ENCODE measurements at places on chromosomes 3 and 15.

GRCh38 chr3:350871-351371 is 154.4 kb downstream of the CHL1 start:
- no peak for DNase-seq

DNA sequence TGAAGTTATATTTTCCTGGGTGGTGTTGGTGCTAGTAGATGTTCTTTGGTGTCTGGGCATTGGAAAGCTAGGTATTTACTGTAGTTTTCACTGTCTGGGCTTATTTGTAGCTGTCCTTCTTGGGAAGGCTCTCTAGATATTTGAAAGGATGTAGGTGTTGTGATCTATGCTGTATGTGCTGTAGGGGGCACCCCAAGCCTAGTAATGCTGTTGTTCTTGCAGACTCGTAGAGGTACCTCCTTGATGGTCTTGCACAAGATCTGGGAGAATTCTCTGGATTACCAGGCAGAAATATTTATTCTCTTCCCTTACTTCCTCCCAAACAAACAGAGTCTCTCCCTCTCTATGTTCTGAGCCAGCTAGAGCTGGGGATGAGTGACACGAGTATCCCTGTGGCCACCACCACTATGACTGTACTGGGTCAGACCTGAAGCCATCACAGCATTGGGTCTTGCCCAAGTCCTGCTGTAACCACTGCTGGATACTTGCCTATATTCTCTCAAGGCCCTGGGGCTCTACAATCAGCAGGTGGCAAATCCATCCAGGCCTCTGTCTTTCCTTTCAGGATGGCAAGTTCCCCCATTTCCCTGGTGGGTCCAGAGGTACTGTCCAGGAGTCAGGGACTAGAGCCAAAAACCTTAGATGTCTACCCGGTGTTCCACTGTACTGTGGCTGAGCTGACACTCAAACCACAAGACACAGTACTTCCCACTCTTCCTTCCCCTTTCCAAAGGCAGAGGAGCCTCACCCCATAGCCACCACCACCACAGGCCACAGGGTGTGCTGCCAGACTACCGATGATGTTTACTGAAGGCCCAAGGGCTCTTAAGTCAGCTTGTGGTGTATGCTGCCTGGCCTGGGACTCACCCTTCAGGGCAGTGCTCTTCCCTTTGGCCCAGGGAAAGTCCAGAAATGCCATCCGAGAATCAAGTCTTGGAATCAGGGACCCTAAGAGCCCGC is 195.2 kb upstream of the DPPA4 start:
- DNase-seq = peak; percentile 42

DNA sequence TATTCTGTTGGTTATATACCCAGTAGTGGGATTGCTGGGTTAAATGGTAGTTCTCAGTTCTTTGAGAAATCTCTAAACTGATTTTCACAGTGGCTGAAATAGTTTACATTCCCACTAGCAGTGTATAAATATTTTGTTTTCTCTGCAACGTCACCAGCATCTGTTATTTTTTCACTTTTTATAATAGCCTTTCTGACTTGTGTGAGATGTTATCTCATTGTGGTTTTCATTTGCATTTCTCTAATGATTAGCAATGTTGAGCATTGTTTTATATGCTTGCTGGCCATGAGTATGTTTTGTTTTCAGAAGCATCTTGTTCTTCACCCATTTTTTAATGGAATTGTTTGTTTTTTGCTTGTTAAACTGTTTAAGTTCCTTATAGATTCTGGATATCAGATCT is 612.7 kb upstream of the SGO1 start:
- no peak for DNase-seq

- DNase-seq = no peak
These were observed 53.6 kb downstream of the LMCD1 start for GRCh38 chr3:8555113-8555661.

- no peak for DNase-seq
These were observed 2.4 kb downstream of the TRPM1 start for GRCh38 chr15:31098953-31099740.

DNA sequence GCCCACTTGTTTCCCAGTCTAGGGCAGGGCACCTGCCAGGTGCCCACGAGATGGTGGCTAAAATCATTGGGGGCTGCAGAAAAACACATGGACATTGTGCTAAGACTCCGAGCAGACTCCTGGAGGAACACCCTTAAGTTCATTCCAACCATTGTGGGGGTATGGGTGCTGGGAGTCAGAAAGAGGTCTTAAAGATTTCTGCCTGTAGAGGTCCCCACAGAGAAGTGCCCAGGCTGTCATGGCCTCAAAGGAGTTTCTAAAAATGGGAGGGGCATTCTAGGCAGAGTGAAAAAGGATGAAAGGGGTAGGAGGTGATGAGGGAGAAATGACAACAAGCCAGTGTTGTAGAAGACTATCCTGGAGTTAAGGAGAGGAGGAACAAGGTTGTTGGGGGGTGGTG is 17.1 kb downstream of the RBP1 start:
- DNase-seq = no peak

DNA sequence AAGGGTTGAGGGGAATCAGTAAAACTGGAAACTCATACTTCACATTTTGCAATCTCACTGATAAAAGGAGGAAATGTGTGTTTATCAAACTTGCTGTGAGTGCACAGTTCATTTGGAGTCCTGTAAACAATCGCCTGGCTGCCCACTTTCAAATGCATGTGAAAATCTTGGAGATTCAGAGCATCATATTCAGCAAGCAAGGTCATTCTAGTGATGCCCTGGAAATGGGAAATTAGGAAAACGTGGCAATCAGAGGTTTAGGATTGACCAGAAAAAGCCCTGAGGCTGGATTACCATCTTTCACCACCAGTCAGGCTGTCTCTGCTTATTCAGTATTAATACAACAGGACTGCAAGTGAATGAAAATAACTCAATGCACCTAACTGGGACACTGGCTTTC is 23.9 kb downstream of the DPH6 start:
- no peak for DNase-seq

Measured in activated CD8-positive, alpha-beta memory T cell treated with anti-CD3 and anti-CD28 coated beads, Interleukin-2, amount 50 U/mL, for 4 hours (primary cell).